ENCODE measurements at places on chromosomes 13 and 19.

GRCh38 chr13:22076658-22077057 lies 405.8 kb downstream of the FGF9 start:
- no peak for DNase-seq

- no peak for DNase-seq
Observed at GRCh38 chr19:4183967-4184717, 1.7 kb downstream of the ANKRD24 start.

- DNase-seq, result peak; percentile 11
Observed at GRCh38 chr19:35388277-35389054, 17.6 kb downstream of the GPR42 start.

DNA sequence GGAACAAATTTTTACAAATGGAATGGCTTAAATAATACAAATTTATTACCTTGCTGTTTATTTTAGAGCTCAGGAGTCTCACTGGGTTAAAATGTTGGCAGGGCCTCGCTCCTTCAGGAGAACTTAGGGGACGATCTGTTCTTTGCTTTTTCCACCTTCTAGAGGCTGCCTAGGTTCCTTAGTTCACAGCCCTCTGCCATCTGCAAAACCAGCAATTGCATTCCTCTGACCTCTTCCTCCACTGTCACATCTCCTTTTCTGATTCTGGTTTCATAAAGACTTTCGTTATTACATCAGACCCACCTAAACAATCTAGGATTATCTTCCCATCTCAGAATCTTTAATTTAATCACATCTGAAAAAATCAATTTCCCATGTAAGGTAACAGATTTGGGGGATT lies 249.6 kb upstream of the SPRY2 start:
- DNase-seq, result no peak

DNA sequence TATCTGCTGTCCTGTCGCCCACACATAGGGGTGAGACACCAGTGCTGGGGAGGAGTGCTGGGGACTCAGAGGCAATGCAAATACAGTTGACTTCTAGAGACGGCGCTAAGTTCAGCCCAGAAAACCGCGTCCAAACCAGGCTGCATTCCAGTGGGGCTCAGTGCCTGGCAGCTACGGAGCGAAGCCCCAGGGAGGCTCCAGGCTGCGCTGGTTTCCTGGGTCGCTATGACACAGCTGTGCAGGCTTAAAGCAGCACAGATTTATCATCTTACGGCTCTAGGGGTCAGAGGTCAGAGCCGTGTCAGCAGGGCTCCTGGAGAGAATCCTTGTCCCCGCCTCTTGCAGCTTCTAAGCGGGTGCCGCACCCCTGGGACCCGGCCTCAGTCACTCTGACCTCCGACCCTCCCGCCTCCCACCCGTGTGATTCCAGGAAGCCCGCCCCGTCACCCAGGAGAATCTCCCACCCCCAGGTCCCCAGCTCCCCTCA lies 61.6 kb downstream of the ANKRD10 start:
- DNase-seq, result no peak

DNA sequence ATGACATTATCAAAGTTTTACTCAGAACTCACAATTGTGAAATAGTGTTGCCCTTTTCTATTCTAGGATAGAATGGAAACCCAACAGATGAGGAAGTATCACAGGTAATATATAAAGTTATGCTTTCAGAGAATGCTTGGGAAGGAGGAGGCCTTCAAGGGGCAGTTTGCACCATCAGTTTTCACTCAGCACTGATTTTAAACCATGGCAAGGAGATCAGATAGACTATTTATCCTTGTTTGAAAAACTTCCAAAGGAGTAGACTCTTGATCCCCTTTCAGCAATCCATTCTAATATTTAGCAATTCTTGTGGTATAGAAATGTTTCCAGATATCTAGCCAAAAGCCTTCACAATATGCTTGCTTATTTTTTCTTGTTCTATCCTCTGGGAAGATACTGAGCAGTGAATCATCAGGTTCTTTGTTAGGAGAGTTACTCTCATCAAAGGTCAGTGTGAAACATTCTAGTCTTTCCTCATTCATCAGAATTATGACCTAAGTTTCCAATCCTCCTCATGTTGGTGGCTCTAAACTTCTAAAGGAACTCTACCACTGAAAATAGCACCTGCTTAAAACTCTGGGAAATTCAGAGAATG lies 3.8 kb downstream of the GPC6 start:
- no peak for DNase-seq

GRCh38 chr13:28128926-28129325 lies 9.4 kb upstream of the PAN3 start:
- DNase-seq, result no peak

GRCh38 chr19:38032951-38033350 lies 125.9 kb downstream of the SIPA1L3 start:
- DNase-seq, result no peak

GRCh38 chr19:38303517-38304351 lies at the start of gene C19orf33:
Gene C19orf33, plus strand, starts transcription at chr19:38304251. Its CDS starts 11 bp downstream, at chr19:38304262.
- DNase-seq, result no peak

- DNase-seq, result peak; percentile 58
Observed at GRCh38 chr19:2049741-2050348, 1.2 kb downstream of the MKNK2 start.

DNA sequence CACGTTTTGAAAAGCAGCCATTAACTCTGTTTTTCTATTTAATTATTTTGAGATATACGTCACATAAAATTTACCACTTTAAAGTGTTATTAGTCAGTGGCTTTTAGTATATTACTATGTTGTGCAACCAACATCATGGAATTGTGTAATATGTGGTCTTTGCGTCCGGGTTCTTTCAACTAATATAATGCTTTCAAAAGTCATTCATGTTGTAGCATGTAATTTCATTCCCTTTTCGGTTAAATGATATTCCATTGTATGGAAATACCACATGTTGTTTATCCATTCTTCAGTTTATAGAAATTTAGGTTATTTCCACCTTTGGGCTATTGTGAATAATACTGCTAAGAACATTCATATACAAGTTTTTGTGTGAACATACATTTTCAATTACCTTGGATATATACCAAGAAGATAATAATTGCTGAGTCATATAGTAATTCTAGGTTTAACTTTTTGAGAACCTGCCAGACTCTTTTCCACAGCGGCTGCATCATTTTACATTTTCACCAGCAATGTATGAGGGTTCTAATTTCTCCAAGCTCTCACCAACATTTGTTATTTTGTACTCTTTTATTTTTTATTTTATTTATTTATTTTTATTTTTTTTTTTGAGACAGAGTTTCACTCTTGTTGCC lies 28.1 kb upstream of the CLDN10 start:
- DNase-seq, result no peak

DNA sequence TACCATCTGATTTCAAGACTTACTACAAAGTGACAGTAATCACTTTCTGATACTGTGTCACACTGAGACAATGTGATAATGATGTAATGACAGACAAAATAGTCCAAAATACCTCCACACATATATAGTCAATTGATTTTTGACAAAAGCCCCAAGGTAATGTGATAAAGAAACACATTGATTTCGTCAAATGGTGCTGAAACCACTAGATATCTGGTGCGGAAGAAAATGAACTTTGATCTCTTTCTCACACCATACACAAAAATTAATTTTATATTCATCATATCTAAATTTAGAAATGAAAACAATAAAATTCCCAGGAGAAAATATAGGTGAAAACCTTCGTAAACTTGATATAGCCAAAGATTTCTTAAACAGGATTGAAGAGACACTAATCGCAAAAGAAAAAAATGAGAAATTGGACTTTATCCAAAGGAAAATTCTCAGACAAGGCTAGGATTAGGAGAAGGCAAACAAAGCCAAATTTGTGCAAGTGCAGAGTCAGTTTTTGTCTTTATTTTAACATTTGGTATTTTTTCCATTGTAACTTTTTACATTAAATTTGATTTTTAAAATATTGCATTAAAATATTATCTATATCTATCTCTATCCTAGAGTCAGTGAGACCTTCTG lies 739.9 kb downstream of the DIAPH3 start:
- no peak for DNase-seq

- no peak for DNase-seq
Observed at GRCh38 chr13:30318026-30318425, 10.7 kb upstream of the KATNAL1 start.

GRCh38 chr13:106104281-106104901 lies 431.1 kb downstream of the EFNB2 start:
- DNase-seq, result no peak

GRCh38 chr13:41917641-41918040 lies 43.3 kb downstream of the VWA8 start:
- no peak for DNase-seq

DNA sequence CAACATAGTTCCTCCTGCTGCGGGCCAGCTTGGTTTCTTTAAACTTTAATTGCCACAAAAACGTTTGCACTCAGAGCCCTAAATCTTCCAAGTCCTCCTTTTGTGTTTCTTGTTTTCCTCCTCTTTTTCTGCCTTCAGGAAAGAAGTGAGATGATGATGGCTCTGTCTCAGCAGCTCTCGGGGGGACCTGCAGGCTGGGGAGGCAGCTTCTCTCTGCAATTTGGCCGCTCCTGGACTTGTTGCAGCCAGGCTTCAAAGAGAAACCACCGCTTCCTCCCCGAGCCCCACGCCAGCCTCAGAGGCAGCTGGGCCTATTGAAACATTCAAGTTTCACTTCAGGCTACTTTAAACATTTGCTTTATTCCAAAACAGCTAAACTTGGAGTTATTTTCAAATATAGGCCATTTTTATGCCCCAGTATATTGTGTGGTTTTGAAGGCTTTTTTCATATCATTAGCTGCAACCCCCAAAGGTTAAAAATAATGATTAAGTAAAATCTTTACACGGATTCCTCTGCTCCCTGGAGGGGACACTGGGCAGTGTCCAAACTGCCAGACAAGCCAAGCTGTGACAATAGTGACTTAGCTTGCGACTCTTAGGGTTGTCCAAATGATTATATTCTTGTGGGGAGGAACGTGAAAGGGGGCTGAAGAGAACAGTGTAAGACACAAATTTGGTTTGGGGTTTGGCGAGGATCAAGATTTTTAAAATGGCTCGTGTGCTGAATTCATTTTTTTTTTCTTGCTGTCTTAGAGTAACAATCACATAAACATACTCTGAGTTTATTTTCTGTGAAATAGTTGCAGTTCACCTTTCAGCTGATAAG lies 330.8 kb downstream of the DLEU7 start:
- no peak for DNase-seq

GRCh38 chr13:113849981-113850721 lies 13.7 kb downstream of the GAS6 start:
- DNase-seq, result no peak

DNA sequence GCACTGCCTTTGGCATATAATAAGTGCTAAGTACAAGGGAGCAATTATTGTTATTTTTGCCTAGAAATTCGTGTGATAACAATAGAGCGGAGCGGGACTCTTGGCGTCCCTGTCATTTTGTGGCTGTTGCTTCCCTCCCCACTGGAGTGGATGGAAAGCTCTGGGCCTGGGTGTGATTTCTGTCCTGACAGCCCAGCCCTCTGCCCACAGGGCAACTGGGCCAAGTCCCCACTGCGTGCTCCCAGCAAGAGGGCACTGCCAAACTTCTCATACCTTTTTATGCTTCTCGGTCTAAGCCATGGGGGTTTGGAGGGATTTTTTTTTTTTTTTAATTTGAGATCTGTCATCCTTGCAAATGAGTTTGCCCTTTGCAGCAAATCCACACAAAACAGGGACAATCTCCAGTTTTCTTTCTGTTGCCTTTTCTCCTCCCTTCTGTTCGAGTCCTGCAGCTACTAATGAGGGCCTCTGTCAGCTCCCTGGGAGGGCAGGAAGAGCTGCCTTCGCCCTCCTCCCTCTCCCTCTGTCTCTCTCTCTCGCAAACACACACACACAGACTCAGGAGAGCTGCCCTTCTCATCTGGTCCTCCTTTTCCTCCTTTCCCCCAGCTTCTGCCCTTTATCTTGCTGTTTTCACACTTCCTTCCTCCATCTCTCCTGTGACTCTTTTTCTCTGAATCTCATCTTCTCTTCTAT lies 103.9 kb downstream of the DNAJC15 start:
- DNase-seq, result no peak

DNA sequence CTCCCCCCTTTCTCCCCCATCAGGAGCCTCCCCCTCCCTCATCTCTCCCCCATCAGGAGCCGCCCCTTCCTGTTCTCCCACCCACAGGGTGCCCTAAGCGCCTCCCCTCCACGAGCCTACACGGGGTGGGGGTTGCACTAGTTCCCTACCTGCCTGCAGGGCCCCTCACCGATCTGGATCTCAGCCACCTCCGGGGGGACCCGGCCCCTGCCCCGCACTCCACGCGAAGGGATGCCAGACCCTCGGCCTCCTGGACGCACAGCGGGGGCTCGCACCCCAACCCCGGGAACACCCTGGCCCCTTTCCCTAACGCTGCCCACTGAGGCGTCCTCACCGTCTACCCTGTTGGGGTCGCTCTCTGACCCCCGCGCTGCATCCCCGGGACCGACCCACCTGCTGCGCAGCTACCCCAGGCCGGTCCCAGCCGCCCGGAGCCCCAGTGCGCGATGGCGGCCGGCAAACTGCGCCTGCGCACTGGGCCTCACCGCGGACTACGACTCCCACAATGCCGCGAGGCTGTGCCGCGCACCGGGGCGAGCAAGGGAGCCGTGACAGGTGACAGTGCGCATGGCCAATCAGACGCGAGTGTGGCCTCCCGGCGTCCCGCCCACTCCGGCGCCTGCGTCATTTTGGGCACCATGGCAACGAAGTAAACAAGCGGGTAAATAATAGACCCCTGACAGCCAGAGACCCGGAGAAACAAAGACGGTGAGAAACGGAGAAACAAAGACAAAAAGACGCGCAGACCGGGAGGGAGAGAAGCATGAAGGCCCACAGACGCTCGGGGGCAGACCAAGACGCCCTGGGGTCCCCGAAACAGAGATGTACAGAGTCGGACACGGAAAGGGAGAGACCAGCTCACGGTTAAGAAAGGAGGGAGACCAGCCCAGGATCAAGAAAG lies at the start of gene ZSCAN18:
Gene ZSCAN18, minus strand, starts transcription at position 451 of the 901 bp plus-strand sequence. CDS start 7,964 bp downstream, outside the sequence.
- DNase-seq, result peak; percentile 41

- DNase-seq, result no peak
Observed at GRCh38 chr13:111043575-111043982, 71.5 kb upstream of the ARHGEF7 start.

GRCh38 chr19:4108767-4109625 lies 14.9 kb downstream of the MAP2K2 start:
- DNase-seq, result no peak

DNA sequence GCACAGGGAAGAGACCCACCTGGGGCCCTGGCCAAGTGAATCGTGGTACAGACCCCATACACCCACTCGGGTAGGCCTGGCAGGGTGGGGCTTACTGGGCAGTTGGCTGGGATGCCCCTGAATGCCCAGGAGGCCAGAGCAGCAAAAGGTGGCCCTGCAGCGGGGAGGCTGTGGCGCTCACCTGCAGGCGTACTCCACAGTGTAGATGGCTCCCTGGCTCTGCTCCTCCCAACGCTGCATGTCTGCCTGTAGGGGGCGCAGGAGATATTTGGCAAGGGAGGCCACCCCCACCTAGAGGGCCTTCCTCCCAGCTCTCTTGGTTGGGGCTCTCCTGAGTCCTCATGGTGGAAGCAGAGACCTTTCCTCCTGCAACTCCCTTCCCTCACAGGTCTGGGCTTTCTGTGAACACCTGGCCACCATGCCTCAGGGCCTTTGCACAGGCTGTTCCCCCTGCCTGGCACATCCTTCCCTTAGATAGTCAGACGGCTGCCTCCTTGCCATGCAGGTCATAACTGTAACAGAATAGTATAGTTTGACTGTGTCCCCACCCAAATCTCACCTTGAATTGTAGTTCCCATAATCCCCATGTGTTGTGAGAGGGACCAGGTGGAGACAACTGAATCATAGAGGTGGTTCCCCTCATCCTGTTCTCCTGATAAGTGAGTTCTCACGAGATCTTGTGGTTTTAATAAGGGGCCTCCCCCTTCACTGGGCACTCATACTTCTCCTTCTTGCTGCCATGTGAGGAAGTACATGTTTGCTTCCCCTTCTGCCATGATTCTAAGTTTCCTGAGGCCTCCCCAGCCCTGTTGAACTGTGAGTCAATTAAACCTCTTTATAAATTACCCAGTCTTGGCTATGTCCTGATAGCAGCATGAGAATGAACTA lies 5.9 kb downstream of the BORCS8 start:
- DNase-seq, result peak; percentile 72

- DNase-seq, result no peak
Observed at GRCh38 chr19:35558400-35559280, 4.8 kb downstream of the ATP4A start.
